ENCODE measurements at places on chromosomes 12 and 14. TPM values are rescaled to one million over a fixed set of nuclear protein-coding genes. Genes with fewer than 3 reads are reported as not detected.

The NUAK1 gene
- 37.3 TPM for total RNA-seq

The KIF26A gene
- 1.5 TPM for total RNA-seq

The TC2N gene
- total RNA-seq, result 0.97 TPM

The GDF3 gene
- total RNA-seq, result not detected

The DPY19L2 gene
- 6.8 TPM for total RNA-seq

The SOCS4 gene
- total RNA-seq, result 21.1 TPM

The PRKD1 gene
- 8.0 TPM for total RNA-seq

The ASCL1 gene
- total RNA-seq, result not detected

Data from hair follicle dermal papilla cell (primary cell).